ENCODE measurements at places on chromosomes 11 and 22. TPM values are rescaled to one million over a fixed set of nuclear protein-coding genes. Genes with fewer than 3 reads are reported as not detected.

DNA sequence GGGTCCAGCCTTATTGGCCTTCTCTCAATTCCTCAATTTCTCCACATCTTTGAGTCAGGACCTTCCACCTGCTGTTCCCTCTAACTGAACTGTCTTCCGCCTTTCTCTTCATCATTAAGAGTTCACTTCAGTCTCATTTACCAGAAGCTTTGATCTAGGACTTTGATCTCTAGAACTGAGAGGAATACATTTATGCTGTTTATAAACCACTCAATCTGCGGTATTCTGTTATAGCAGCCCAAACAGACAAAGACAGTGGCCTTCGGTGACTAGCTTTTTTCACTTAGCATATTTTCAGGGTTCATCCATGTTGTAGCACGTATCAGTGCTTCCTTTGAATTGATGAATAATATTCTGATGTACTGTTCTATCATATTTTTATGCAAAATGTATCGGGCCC is 10.5 kb downstream of the CLPB start:
- H3K27me3 ChIP-seq = no peaks in the 10 kb centered on the region
- H3K27ac ChIP-seq = no peak overlapping the region
- H3K4me1 ChIP-seq = no peaks in the 10 kb centered on the region
- H3K4me3 ChIP-seq = no peak overlapping the region
- no peak for DNase-seq
- H3K36me3 ChIP-seq = no peaks in the 10 kb centered on the region

- DNase-seq = no peak
- H3K4me1 ChIP-seq = no peaks in the 10 kb centered on the region
- H3K27ac ChIP-seq = no peak overlapping the region
These were observed 10.5 kb upstream of the TTLL12 start for GRCh38 chr22:43197271-43197941.

The SLC37A2 gene
- 3.9 TPM for polyA plus RNA-seq

DNA sequence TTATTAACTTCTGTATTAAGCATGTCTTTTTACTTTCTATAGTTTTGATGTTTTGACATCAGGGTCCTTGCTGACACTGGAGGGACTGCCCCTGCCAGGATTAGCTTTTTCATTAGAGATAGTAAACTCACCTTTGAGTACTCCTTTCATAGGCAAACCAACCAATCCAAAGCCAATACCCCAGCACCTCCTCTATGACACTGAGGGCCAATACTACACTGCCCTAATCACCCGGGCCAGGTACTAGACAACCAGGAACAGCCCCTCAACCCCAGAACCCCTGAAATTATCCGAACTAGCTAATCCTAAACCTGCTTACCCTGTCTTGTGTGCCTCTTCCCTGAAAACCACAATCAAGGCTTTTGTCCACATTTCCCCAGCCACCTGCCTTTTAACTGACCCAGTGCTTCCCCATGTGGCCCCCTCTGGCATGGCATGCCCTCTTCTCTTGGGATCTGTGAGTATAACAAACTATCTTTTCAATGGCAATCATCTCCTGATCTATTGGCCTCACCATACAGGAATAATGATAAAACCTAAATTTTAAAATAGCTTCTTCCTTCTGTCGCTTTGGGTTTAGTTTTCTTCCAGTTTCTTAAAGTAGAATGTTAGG is 31.2 kb downstream of the RAB6A start:
- H3K36me3 ChIP-seq = no peaks in the 10 kb centered on the region
- no peak overlapping the region for H3K4me3 ChIP-seq
- H3K27ac ChIP-seq = no peak overlapping the region
- no peaks in the 10 kb centered on the region for H3K27me3 ChIP-seq

DNA sequence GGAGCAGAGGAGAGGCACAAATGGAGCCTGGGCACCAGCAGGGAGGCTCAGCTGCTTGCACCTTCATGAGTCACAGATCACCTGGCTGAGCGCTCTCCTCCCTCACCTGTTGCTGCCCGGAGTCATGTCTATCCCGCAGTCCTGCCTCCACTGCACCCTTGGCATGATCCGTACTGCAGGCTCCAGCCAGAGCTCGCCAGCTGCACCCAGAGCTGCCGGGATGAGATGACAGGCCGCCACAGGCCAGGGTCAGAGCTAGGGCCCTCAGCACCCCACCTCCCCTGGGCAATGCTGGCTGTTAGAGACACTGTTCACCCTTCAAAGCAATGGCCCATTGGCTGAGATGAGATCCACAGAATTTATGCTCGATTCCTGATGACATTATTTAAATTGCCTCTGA is 702.8 kb downstream of the TBC1D22A start:
- H3K4me1 ChIP-seq = no peaks in the 10 kb centered on the region
- no peaks in the 10 kb centered on the region for H3K27me3 ChIP-seq
- H3K4me3 ChIP-seq = no peak overlapping the region
- H3K36me3 ChIP-seq = no peaks in the 10 kb centered on the region
- DNase-seq = no peak
- no peak overlapping the region for H3K27ac ChIP-seq

DNA sequence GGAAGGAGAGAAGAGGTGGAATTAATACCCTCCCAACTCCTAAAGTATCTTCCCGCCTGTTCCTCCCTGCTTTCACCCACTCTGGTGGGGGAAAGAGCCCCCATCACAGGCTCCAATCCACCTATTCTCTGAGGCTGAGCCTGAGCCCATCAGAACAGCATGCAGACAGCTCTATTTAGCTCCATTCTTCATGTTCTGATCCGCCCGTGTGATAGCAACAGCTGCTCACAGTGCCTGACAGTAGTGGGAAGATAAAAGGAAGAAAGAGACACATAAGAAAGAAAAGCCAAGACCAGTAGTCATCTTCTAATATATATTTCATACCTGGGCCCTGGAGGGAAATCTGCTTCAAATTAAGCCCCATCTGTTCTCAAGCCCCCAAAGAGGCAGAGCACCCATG is 80.3 kb upstream of the AKIP1 start:
- peaks cover 28% of the 10 kb centered on the region for H3K4me1 ChIP-seq
- no peaks in the 10 kb centered on the region for H3K27me3 ChIP-seq
- H3K36me3 ChIP-seq = no peaks in the 10 kb centered on the region

DNA sequence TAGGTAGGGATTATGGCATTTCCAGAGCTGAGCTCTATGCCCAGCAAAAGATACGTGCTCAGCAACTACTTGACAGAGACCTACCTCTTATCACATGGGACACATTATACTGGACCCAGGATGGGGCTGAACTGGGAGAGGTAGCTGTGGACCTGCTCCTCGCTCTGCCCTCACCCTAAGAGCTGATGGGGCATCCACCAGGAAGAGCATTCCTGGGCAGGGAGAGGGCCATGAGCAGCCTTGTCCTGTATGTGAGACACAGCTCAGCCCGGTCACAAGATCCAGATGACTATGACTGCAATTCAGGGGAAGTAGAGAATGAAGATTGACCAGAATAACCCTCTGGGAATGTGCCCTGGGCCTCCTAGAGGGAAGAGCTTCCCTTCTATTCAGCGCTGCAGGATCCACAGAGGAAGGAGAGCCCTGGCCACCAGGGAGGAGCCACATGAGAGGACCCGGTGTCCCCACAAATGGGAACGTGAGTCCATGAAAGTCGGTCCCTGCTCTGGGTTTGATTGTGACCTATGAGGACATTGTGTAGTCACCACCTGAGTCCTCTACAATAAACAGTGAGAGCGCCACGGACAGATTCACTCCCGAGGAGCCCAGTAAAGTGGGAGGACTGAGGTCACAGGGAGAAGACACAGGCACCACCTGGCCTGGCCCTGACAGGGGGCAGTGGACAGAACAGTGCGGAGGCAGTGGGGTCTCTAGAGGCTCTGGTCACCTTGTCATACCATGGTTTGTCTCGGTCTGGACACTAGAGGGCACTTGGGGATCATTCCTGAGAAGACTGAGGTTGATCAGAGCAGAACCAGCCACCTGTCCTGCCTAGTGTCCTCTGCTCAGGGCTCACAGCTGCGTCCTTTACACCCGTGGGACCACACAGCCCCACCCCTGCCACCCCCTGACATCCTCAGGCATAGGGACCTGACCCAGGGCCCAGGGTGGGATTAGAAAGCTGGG is 99.5 kb downstream of the ZNF280B start:
- no peaks in the 10 kb centered on the region for H3K4me1 ChIP-seq
- H3K4me3 ChIP-seq = no peak overlapping the region
- H3K27me3 ChIP-seq = peaks cover 35% of the 10 kb centered on the region
- no peaks in the 10 kb centered on the region for H3K36me3 ChIP-seq
- H3K27ac ChIP-seq = no peak overlapping the region

The HTR3B gene
- polyA plus RNA-seq = 0.42 TPM

The H19 gene
- polyA plus RNA-seq = 26.2 TPM

DNA sequence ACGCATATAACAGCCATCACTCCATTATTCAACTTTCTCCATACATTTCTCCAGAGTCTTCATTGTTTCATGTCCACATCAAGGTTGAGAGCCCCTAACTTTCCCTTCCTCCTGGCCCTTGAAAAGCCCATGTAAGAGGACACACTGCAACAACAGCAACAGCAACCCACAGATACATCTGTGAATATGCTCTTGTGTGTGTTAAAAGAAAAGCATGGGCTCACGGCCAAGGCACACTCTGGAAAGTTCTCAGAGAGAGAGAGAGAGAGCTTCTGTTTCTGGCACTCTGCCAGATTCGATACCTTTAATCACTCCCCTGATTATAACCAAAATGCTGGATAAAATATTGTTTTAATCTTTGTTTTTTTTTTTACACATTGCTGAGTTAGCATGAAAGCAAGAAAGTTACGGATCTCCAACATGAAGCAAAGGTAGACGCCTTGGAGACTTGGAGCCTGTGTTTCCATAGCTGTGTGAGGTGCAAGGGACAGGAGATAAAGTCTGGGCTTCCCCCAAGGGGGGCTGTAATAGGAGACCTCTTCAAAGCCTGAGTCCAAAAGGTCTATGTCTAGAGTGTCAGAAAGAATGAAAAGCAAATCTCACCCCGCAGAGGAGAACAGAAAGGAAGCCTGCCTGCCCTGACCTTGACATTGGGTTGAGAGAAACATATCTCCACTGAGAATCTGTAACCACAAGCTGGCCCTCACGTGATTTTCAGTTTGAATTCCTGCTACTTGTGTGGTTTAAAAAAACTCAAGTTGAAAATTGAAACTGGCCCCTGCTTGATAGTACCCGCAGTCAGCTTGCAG is 33.7 kb upstream of the MPPED1 start:
- no peaks in the 10 kb centered on the region for H3K36me3 ChIP-seq
- H3K4me3 ChIP-seq = no peak overlapping the region
- peak; percentile 55 for DNase-seq
- H3K4me1 ChIP-seq = peaks cover 10% of the 10 kb centered on the region
- H3K27me3 ChIP-seq = no peaks in the 10 kb centered on the region

The VSIG2 gene
- polyA plus RNA-seq = 38.9 TPM

DNA sequence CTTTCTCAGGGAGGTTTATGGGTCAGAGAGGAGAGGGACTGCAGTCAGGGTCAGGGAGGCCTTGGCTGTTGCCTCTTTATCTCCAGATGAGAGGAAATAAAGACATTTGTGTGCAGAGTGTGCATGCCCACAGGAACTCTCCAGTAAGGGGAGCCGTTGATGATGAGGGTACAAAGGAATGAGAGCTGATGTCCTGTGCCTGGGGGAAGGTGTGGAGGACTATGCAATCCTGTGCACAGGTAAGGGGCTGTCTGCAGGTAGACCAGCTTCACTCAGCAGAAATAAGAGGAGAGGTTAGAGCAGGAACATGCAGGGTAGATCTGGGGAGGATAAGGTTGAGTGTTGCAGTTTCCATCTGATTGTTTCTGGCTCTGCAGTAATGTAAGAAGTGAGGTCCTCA is 132.6 kb downstream of the NTM start:
- DNase-seq = no peak
- H3K27me3 ChIP-seq = peaks cover 4% of the 10 kb centered on the region
- H3K27ac ChIP-seq = no peak overlapping the region
- H3K36me3 ChIP-seq = no peaks in the 10 kb centered on the region

The TTC36 gene
- polyA plus RNA-seq = 3.1 TPM

GRCh38 chr22:31839986-31840385 is 86.2 kb downstream of the DEPDC5 start:
- no peak overlapping the region for H3K27ac ChIP-seq
- H3K27me3 ChIP-seq = no peaks in the 10 kb centered on the region
- no peak for DNase-seq
- no peaks in the 10 kb centered on the region for H3K36me3 ChIP-seq

DNA sequence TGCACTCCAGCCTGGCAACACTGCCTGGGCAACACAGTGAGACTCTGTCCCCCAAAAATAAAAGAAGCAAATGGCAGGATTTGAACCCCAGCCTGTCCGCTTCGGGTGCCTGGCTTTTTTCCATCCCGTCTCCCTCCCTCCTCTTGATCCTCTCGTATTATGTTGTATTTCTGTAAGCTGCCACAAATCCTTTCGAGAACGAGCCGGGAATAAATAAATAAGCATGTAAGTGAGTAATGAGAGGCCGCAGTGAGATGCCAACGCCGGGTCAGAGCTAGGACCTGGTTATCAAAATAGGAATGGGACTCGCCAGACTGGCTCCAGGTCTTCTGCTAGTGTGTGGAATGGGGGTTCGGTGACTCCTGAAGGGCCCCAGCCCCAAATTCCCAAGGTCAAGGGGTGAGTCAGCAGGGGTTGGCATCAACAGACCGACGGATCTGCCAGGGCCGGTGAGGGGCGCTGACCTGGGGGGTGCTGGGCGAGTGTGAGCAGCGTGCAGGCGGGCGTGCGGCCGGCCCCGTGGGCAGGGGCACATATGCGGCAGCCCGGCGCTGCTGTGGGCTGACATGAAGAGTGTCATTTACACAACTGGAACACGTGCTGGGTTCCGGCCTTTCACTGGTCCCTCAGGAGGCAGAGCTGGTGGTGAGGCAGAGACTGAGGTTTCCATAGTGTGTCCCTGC is 47.8 kb downstream of the FLRT1 start:
- no peak for DNase-seq
- H3K36me3 ChIP-seq = no peaks in the 10 kb centered on the region
- no peak overlapping the region for H3K4me3 ChIP-seq
- no peaks in the 10 kb centered on the region for H3K27me3 ChIP-seq

- H3K36me3 ChIP-seq = no peaks in the 10 kb centered on the region
- DNase-seq = peak; percentile 19
- H3K27ac ChIP-seq = no peak overlapping the region
- H3K4me3 ChIP-seq = no peak overlapping the region
These were observed 579 bp upstream of the SLC5A4 start for GRCh38 chr22:32255726-32256125.

GRCh38 chr22:49555526-49555925 is 272.1 kb downstream of the BRD1 start:
- no peaks in the 10 kb centered on the region for H3K27me3 ChIP-seq
- no peak for DNase-seq
- no peaks in the 10 kb centered on the region for H3K4me1 ChIP-seq
- H3K4me3 ChIP-seq = no peak overlapping the region
- H3K36me3 ChIP-seq = no peaks in the 10 kb centered on the region
- H3K27ac ChIP-seq = no peak overlapping the region

The OR56A4 gene
- polyA plus RNA-seq = not detected

The PLAAT2 gene
- polyA plus RNA-seq = 3.0 TPM
